CD8-positive, alpha-beta memory T cell (primary cell): ENCODE measurements at places on chromosomes 2 and 18. TPM values are rescaled to one million over a fixed set of nuclear protein-coding genes. Genes with fewer than 3 reads are reported as not detected.

The FSHR gene
- total RNA-seq, result not detected

The ARHGAP15 gene
- 41.4 TPM for total RNA-seq

The VAPA gene
- total RNA-seq, result 193 TPM

The TMEM200C gene
- total RNA-seq, result not detected

The MROH2A gene
- total RNA-seq, result not detected

The ZNF892 gene
- total RNA-seq, result 4.7 TPM

The IL36RN gene
- not detected for total RNA-seq

The SKA1 gene
- total RNA-seq, result 28.7 TPM

- DNase-seq, result no peak
Measured at GRCh38 chr2:121539750-121540469, 9.2 kb downstream of the RNU4ATAC start.

- DNase-seq, result no peak
Measured at GRCh38 chr2:204133476-204133875, 196.9 kb downstream of the ICOS start.

GRCh38 chr18:74114116-74114515 is 33.5 kb downstream of the FBXO15 start:
- DNase-seq, result no peak

DNA sequence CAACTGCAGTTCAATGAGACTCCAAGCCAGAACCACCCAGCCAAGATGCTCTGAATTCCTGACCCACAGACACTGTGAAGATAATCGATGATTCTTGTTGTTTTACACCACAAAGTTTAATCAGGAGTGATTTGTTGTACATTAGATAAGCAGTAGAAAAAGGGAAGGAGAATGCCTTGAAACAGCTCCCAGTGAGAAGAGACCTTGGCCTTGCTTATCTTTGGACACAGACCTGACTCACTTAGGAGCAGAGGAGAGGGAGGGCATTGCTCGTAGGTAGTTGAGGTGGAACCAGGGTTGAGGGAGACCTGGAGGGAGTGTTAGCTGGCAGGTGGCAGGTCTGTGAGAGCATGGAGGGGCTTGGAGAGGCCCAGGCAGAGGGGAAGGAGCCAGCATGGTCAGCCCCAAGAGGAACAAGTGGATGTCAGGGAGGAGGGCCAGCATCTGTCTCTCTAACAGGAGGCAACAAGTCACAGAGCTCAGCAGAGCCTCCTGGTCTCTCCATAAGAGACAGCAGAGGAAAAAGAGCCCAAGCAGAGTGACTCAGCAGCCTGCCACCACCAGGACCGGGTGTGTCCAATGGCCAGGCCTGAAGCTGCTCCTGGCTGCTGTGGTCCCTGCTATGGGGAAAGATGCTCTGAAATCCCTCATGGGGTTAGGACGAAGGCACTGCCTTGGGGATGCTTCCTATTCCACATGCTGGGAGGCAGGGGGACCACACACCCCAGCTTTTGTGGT is 161.6 kb upstream of the CAPN13 start:
- DNase-seq, result no peak

DNA sequence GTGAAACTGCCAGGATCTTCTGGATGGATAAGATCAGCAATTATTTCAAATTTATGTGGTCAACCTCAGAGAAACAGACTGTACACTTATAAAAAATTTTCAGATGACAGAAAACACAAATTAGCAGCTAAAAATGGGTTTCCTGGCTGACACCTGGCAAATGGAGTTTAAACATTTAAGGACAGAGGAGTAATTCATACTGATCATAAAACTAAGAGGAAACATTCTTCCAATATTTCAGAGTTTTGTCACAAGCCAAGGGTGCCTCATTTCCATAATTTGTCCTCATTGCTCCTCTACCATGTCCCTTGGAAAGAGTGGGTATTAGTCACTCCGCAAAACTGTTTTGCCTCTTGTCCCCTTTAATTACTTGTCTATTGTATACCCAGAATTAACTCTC is 70.2 kb downstream of the TMEFF2 start:
- DNase-seq, result no peak

GRCh38 chr2:227871375-227871791 is at the start of gene DAW1:
Gene DAW1 (plus strand): TSS chr2:227871631. CDS start chr2:227871690, 59 bp downstream.
- DNase-seq, result peak; percentile 22

DNA sequence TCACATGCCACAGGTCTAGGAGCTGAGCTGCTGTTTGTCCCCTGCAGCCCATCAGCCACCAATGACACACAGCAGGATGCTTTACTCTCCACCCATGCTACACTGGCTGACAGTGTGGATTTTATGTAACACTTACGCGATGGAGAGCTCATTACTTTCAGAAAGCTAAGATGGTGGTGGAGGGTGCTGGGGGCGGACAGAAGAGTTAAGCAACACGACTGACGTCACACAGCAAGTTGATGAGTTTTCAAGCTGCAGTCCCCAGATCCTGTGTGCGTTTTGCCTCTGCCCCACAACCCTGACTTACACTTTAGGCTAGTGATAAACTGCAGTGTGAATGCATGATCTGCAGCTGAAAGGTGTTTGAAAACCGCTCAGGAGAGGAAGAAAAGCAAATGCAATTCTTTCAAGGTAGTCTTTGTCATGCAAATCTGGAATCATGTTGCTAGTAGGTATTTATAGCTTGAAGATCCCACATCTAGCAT is 42.4 kb downstream of the MRPS5 start:
- no peak for DNase-seq

GRCh38 chr2:65435625-65436168 is 3.3 kb upstream of the SPRED2 start:
- peak; percentile 21 for DNase-seq

GRCh38 chr2:9638532-9638931 is 7.7 kb upstream of the YWHAQ start:
- DNase-seq, result no peak

DNA sequence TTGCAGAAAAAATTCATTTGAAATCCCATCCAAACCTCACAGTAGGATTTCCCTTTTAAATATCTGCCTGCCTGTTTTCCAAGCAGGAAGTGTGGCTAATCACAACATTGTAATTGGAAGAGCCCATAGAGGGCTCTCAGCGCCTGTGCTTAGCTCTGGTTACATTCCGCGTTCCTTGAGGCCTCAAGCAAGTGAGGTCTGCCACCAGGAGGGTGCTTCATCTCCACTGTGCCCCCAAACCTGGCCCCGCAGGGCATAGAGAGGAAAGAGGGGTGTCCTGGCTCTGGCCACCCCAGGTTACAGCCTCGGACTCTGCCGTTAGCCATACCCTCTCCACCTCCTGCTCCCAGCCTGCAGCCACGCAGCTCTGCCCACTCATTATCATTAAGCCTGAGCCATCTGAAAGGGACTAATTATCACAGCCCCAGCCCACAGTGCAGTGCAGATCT is 214.8 kb downstream of the SP3 start:
- DNase-seq, result no peak
